Activated CD4-positive, CD25-positive, alpha-beta regulatory T cell treated with anti-CD3 and anti-CD28 coated beads, Interleukin-2, amount 50 U/mL, for 24 hours (primary cell): ENCODE measurements at places on chromosomes 6 and 20.
A peak's percentile ranks its signal among the peaks of the same experiment; 100 is the strongest.

DNA sequence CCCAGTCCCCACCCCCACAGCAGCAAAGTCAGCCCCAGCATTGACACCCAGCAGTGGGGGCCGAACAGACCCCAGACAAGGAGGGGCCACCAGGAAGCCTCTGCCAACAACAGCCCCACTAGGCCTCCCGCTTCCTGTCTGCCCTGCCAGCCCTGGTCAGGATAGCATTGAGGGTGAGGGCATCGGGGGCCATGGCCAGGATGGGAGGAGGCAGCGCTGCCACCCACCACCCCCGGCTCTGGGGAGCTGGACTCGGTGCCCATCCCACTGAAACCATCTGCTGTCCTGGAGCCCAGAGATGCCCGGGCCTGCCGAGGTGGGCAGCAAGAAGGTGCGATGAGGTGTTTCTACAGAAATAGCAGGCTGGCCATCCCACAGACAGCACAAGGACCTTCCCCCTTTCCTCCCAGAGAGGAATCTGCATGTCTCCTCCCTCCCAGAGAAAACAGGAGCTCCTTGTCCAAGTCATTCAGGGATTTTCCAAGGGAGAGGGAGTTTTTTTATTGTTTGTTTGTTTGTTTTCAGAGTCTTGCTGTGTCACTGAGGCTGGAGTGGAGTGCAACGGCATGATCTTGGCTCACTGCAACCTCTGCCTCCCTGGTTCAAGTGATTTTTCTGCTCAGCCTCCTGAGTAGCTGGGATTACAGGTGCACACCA lies 62.1 kb upstream of the BHLHE23 start:
- ATAC-seq: no peak

DNA sequence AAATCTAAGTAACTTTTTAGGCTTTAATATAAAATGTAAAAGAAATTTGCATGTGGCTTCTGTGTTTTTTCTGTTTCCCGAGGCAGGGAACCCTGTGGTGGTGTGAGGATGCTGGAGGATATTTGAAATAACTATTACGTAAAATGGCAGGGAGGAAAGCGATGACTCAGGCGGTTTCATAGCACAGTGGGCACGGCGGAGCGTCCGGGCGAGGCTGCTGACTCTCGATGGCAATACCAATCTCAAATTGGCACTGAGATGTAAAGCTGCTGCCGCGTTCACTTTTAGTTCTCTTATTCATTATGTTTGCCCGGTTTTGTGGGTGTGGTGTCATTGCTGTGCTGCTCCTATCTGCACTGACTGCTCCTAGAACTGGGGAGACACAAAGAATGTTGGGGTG lies 254.3 kb downstream of the THBS2 start:
- ATAC-seq: no peak

DNA sequence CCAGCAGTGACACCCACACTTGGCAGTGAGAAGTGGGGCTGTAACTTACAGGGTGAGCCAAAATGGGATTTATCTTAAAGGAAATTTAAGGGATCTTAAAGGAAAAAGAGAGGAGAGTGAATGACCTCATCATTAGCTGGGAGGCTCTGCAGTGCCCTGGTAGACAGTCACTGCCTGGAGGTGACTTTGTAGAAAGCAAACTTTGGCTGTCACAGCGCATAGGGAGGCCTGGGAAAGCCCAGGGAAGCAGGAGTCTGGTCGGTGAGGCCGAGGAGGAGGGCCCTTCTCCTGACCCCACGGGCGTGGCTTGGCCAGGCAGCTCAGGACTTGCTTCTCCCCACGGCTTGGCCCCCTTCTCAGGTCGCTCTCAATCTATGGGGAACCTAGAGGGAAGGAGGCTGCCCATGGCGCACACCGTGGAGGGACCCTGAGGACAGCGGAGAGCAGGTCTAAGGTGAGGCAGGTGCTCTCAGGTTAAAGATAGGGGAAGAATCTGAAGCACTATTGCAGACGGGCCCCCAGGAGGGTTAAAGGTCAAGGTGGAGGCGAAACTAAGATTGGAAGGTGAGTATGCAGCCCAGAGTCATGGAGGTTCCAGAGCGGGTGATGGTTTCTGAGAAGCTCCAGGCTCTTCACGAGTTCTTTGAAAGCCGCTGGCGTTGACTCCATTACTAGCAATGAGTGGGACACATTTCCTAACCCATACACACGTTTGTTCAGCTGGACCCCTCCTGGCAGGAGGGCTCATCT lies 15.6 kb upstream of the RIPK1 start:
- ATAC-seq: no peak

GRCh38 chr6:33428224-33428965 lies 8.5 kb downstream of the SYNGAP1 start:
- no peak for ATAC-seq

- ATAC-seq: no peak
Measured at GRCh38 chr20:53662595-53662994, 69.0 kb upstream of the ZNF217 start.

DNA sequence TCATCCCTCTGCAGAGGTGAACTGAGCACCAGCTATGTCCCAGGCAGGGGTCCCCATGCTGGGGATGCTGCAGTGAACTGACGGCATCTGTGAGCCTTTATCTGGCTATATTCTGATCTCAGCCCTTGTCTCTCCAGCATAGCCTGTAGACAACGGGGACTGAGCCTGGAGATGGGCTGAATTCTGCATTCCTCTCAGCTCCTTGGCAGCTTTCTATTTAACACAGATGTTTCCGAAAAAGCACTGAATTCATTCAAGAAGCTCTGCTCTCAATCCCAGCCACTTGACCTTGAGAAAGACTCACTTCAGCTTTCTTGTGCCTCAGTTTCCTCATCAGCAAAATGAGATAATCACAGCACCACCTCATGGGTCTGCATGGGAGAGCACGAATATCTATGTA lies 204.4 kb upstream of the PMEPA1 start:
- ATAC-seq: no peak

DNA sequence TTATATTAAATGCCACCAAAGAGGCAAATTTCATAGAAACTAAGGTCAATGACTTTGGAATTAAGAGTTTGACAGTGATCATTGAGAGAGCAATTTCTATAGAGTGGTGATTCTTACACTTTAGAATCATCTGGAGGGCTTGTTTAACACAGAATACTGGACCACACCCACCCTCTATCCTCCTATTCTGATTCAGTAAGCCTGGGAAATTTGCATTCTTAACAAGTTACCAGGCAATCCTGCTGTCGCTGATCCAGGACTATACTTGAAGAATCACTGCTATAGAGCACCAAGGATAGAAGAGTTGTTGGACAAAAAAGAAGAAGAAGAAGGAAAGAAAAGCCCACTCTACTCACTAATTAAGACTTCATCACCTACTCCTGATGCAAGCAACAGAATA lies 21.3 kb upstream of the TBX18 start:
- no peak for ATAC-seq

- no peak for ATAC-seq
Measured at GRCh38 chr20:11296221-11296620, 621.5 kb upstream of the BTBD3 start.

- ATAC-seq: no peak
Measured at GRCh38 chr20:4774207-4774606, 52.5 kb downstream of the PRND start.

GRCh38 chr6:18551228-18551627 lies 164.1 kb downstream of the RNF144B start:
- ATAC-seq: no peak

DNA sequence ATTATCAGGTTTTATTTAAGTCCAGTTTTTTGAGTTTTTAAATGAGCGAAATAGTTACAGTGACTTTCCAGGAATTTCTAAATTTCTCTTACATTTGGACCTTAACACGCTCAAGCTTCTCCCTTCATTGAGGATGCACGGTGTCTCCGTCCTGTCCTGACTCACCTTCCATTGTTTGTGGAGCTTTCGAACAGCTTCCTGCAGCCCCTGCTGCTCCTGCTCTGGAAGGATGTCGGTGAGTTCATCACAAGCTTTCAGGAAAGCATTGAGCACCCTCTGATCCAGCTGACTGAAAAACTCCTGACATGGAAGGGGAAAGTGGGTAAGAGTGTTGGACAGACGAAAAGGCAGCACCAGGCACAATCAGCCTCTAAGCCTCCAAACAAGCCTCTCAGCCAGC lies 183.7 kb downstream of the SYNE1 start:
- ATAC-seq: no peak

- ATAC-seq: no peak
Measured at GRCh38 chr6:142683714-142684141, 261.2 kb downstream of the HIVEP2 start.

GRCh38 chr6:162409741-162410691 lies 317.6 kb downstream of the PRKN start:
- no peak for ATAC-seq

- ATAC-seq: no peak
Measured at GRCh38 chr6:25601800-25602673, 50.0 kb upstream of the SCGN start.

DNA sequence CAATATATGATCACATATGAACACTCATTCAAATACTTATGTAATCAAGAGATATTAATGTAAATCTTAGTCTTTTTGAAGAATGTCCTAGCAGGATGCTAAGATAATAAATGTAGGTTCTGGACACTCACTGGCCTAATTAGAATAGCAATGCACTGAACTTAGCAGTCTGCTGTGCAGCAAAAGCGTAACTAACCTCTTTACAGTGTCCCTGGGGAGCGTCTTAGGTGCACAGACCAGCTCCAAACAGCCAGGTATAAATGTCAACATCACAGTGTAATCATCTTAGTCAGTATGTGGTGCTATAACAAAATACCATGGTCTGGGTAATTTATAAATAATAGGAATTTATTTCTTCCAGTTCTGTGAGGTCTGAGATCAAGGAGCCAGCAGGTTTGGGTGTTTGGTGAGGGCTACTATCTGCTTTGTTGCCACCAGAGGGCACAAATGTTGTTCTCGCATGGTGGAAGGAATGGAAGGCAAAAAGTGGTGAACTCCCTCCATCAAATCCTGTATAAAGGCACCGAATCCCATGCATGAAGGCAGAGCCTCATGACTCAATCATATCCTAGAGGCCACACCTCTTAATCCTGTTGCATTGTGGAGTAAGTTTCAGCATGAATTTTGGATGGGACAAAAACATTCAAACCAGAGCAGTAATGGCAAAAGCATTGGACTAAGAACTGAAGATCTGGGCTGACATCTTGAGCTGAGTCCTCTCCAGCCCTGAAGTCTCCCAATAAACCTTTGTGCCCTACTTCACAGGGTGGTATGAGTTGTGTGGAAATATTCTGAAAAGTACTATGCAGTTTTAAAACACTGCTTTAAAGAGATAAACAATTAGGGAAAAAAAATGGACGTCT lies 41.8 kb upstream of the FOXO3 start:
- ATAC-seq: no peak

GRCh38 chr20:10925767-10926166 lies 252.0 kb upstream of the JAG1 start:
- no peak for ATAC-seq

DNA sequence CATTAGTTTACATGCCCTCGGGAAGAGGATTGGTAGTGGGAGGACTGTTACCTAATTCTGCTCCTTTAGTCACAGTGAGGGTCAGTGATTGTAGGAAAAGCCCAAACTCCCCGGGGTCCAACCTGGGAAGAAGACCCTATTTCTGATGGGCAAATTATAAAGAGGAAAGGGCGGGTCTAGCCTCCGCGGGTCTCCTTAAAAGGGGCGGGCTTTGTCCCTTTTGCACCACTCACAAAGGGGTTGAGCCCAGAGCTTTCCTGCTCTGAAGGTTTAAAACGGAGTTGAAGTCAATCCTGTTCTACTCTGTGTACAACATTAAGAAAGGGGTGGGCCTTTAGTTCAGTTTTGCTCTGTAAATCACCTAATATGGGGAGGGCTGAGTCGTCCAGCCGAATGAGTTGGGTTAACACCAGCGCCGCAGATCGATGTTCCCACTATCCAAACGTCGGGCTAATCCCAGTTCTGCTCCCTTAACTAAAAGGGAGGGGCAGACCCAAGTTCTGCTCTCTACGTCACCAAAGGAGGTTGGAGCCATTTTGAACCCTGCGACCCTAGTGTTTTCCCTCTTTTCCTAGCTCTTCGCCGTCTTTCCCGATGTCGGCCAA lies 920 bp upstream of the RNF5 start:
- ATAC-seq: no peak

DNA sequence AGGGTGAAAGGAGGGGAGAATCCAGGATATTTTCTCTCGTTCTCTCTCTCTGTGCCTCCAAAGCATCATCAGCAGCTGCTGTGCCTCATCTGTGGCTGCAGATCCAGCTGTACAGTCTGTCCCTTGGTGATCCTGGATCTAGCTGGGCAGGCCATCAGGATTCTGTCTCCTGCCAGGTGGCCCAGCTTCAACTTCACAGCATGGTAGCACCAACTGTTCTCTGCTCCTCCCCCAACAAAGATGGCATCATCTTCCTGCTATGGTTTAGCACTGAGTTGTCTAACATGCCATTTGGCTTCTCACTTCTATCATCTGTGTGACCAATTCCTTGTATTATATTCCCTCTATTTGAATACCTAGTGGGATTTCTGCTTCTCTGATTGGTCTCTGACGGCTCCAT lies 28.6 kb upstream of the ARFGEF2 start:
- no peak for ATAC-seq

GRCh38 chr6:84135291-84135690 lies 92.2 kb downstream of the CEP162 start:
- ATAC-seq: no peak

DNA sequence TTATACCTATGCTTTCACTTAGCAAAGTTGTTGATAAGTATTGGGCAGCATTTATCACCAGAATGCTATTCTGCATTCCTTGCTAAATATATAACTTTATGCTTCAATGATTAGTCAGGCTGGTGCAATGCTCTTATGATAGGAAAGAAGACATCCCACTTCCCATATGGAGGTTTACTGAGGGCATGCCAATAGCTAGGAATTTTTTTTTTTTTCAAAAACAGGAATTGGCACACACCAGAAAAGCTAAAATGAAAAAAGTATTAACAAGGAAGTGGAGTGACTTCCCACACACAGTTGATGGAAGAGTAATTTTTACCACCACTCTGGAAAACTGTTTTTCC lies 90.8 kb downstream of the FRK start:
- no peak for ATAC-seq

GRCh38 chr6:98716341-98716740 lies 118.0 kb upstream of the POU3F2 start:
- no peak for ATAC-seq

DNA sequence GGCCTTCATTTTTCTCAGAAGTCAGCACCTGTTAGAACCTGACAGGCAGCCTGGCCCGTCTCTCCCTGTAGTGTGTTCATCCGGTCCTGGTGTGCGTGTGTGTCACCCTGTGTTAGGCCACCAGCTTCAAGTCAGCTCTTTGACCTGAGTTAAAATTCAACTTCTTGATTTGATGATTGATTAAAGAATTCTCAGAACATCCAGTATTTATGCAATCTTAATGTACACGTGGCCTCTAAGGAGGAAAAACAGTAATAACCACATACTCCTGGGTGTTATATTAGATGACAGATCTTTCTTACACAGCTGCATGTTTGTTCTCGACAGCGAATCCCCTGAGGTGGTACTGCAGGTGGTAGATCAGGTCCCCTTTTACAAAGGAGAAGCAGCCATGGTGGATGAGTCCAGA lies 19.1 kb upstream of the TMEM217 start:
- peak; percentile 40 for ATAC-seq
